ENCODE measurements at places on chromosomes 2 and 18.

GRCh38 chr2:1713142-1713838 lies 31.0 kb downstream of the PXDN start:
- DNase-seq: no peak

GRCh38 chr2:134324430-134324829 lies 70.6 kb downstream of the MGAT5 start:
- DNase-seq: no peak

DNA sequence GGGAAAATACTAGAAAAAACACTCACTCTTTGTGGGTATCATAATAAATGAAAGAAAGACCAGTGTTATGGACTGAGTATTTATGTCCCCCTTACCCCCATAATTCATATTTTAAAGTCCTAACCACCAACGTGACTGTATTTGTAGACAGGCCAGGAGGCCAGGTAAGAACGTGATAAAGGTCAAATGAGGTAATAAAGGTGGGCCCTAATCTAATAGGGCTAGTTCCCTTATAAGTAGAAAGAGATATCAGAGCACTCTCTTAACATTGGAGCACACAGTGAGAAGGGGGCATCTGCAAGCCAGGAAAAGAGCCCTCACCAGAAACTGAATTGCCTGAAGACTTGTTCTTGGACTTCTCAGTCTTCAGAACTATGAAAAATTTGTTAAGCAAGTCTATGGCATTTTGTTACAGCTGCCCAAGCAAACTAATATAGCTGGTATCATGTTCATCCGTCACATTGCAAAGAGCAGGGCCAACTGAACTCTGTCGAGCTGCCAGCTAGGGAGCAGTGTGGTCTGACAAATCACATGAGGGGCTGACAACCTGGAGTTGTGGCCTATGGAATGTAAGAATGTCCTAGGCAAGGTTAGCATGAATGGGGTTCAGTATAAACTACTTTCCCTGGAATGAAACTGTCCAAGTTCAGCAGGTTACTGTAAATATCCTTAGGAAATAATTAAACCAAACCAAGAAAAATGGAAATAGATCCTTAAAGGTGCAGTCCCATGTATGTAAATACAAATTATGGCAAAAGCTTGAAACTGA lies 280.9 kb downstream of the ZNF385B start:
- DNase-seq: no peak

DNA sequence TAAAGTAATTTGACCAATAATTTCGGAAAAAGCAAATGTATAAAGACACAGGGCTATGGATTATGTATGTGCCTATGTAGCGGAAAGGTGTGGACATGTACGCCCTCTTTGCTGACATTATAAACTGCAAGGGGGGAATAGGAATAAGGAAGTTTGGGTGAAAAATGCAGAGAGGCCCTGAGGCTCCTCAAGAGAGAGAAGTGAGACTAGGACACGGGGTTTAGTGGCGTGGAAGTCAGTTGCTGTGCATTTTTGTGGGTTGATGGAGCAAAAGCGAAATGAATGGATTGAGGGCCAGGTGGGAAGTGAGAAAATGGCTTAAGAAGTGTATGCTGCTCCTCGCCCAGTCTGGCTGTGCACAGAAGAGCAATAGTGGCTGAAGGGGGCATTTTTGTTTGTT lies 96.2 kb upstream of the B3GNT7 start:
- no peak for DNase-seq

- no peak for DNase-seq
Measured at GRCh38 chr2:84723831-84724230, 157.1 kb downstream of the TRABD2A start.
